ENCODE measurements at places on chromosomes 4 and X.

GRCh38 chrX:109719264-109719663 is 13.8 kb downstream of the ACSL4 start:
- DNase-seq: no peak

DNA sequence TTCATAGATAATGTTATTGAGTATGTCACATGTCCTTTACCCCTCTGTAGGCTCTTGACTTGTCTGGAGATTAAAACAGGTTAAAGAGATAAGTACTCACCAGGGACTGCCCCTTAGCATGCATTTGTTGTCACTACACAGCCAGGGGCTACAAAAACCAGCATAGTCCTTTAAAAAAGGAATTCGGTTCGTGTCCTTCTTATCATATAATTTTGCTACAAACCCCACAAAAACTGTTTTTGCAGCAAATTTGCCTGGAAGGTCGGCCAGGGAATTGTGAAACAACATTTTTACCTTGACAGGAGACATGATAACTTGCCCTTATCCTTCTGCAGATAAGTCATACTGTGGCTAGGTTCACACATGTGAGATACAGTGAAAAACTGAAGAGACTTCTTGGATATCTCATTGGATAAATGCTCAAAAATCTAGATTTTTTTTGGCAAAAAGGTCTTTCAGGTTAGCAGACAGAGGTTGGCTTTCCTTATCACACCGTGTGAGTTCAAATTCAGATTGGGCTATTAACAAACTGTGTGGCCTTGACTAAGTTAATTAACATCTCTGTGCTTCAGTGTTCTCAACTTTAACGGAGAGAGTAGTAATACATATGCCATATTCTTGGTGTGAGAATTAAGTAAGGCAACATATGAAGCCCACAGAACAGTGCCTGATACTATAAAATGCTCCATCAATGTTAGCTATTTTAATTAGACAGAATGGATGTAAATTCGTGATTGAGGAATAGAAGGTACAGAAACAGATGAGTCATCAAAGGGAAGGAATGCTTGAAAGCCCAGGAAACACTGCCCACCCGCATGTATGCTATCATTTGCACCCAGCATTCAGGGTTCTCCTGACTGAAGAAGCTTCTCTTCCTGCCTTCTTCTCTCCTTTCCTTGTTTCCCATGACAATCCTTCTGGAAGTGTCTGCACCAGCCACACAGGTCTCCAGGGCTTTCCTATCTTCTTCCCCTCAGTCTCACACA is 30.0 kb downstream of the FAM9C start:
- no peak for DNase-seq

DNA sequence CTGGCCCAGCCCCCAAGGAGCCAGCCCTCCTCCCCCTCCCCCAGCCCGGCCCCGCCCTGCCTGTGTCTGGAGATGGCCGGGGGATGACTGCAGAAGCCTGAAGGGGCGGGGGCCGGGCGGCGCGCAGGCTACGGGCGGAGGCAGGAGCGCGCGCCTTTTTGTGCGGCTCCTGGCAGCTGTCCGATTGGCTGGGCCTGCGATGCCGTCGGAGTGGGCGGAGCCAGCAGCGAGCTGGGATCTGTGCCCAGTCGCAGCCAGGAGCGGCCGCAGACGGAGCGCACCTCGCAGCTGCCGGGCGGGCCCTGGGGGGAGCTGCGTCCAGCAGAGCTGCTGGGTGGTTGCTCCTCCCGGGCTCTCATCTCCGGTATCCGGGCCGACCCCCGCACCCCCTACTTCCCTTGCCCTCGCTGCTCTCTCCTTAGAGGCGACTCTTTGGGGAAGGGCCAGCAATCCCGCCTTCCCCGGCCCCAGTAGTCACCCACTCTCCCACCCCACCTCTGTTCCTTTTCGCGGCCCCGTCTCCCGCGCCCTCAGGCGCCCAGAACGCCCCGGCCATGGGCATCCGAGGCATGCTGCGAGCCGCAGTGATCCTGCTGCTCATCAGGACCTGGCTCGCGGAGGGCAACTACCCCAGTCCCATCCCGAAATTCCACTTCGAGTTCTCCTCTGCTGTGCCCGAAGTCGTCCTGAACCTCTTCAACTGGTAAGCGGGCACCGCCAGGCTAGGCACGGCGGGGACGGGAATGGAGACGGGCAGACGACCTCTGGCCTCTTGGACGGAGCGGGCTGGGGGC is at the start of gene GABRQ:
Gene GABRQ, plus strand, starts transcription at position 247 of the 794 bp plus-strand sequence. Its CDS starts 308 bp downstream, at position 555.
- peak; percentile 7 for DNase-seq

DNA sequence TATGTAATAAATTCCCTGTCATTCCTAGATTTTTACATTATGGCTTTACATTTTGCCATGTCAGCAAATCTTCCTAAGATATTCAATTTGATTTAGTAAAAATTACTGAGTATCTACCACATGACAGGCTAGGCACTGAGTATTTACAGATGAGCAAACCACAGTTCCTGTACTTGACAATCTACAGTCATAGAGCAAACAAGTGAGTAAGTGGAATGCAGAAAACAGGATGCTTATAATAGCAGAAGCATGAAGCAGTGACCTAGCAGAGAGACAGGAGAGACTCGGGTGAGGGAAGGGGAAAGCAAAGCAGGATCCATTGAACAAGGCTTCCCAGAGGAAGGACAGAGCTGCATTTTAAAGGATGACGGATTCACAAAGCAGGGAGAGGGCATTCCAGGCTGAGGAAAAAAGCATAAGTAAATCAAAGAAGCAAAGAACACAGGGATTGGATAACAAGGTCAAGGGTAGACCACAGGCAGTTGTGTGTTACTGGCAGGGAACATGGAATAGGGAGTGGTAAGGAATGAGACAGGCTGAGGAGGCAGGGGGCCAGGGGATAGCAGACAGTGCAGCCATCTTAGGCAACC is 124.7 kb upstream of the C1QTNF7 start:
- DNase-seq: peak; percentile 88

GRCh38 chrX:69362856-69363255 is 141.3 kb upstream of the NALF2 start:
- no peak for DNase-seq

GRCh38 chr4:102869569-102870197 is 891 bp downstream of the CISD2 start:
- no peak for DNase-seq

DNA sequence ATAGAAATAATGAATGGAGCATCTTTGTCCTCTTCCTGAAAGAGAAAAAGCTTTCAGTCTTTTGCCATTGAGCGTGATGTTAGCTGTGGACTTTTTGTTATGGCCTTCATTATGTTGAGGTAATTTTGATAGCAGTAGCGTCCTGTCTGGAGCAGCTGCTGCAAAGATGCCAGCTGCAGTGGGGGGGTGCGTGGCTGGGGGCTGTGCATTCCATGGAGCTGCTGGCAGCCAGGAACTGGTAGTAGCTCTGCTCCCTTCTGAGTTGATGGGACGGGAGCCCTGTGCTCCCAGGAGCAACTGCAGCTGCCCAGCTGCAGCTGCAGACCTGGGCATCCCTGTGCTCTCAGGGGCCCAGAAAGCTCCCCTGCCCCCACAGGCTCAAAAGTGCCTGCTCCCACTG is 50.4 kb downstream of the CCDC160 start:
- no peak for DNase-seq

DNA sequence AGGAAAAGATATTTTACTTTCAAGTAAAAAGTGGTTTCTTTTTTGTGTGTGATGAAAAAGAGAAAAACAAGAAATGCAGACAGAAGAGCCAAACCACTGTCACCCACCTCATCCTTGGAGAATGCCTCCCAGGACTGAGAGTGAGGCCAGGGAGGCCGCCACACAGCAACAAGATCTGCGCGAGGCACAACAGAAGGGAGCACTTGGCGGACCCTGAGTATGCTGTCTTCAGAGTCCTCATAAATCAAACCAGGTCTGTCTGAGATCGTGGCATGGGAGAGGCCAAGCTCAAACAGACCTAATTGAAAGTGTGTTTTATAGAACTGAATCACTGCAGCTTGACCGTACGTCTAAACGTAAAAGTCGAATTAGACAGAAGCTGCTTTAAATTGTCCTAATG is 134.3 kb upstream of the VCX2 start:
- no peak for DNase-seq

GRCh38 chr4:57575426-57575825 is 465.2 kb upstream of the IGFBP7 start:
- no peak for DNase-seq

- DNase-seq: peak; percentile 77
Observed at GRCh38 chr4:32025851-32026459, 1305.8 kb downstream of the PCDH7 start.

DNA sequence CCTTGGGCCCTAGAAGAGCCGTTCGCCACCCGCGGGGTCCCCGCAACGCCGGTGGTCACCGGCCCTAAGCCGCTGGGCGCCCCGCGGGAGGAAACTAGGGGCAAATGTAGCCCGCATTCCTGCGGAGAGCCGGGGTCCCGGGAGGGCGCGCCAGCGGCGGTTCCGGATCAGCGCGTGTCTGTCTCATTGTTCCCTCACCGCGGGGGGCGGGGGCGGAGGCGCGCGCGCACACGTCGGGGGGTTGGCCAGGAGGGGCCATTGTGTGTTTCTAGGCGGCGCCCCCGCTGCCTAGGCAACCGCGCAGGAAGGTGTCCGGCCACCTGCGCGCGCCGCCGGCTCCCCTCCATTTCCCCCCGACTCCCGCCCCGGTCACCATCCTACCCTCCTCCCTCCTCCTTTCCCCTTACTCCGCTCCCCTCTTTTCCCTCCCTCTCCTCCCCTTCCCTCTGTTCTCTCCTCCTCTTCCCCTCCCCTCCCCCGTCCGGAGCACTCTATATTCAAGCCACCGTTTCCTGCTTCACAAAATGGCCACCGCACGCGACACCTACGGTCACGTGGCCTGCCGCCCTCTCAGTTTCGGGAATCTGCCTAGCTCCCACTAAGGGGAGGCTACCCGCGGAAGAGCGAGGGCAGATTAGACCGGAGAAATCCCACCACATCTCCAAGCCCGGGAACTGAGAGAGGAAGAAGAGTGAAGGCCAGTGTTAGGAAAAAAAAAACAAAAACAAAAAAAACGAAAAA is 789 bp upstream of the DDX3X start:
- DNase-seq: peak; percentile 57

DNA sequence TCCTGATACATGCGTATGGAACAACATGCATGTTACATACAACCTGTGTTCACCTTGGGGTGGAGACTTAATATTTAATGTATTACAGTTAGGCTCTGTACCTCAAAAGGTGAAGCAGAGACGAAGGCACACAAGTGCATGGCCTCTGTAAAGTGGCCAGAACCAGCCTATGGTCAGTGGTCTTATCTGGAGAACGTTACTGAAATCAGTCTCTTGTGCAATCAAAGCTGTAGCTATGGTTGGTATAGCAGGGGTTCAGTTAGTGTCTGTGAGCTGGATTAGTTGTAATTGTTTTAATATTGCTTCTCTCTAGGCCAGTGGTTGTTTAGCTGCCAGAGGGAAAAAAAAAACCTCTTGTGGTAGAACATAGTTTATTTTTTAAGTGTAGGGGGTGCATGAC is 2.2 kb upstream of the TMEM33 start:
- no peak for DNase-seq

- peak; percentile 66 for DNase-seq
Observed at GRCh38 chr4:66750273-66750672, 795.0 kb downstream of the CENPC start.

GRCh38 chr4:5878359-5878758 is 14.5 kb downstream of the CRMP1 start:
- DNase-seq: no peak

DNA sequence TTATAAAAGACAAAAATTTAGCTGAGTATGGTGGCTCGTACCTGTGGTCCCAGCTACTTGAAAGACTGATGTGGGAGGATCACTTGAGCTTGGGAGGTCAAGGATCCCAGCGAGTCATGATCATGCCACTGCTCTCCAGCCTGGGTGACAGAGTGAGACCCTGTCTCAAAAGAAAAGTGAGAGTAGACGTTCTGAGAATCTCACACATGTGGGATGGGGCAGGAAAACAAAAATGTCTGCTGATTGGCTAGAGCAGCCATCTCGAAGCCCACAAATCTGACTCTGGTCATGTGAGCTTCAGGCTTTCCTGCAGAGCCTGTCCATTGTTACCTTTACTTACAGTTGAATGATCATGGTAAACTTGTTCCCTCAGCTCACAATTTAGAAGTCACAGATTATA is 23.1 kb upstream of the SLC9A7 start:
- DNase-seq: no peak

GRCh38 chrX:132749406-132749805 is 209.0 kb downstream of the HS6ST2 start:
- no peak for DNase-seq

DNA sequence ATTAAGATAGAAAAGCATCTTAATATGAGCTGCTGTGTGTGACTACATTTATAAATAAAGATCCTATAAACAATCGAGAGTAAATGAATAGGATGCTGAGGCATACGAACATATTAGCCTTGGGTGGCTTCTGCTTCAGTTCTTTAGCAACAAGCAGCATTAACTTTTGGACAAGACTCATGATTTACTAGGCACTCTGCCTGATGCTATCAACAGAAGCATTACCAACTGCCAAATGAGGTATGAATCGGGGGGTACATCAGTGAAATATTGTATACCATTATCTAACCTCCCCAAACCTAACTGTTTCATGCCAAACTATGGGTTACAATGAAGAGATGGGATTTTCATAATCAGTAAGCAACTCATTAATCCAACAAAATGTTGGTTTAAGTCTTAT is 113.1 kb downstream of the RAB28 start:
- no peak for DNase-seq

DNA sequence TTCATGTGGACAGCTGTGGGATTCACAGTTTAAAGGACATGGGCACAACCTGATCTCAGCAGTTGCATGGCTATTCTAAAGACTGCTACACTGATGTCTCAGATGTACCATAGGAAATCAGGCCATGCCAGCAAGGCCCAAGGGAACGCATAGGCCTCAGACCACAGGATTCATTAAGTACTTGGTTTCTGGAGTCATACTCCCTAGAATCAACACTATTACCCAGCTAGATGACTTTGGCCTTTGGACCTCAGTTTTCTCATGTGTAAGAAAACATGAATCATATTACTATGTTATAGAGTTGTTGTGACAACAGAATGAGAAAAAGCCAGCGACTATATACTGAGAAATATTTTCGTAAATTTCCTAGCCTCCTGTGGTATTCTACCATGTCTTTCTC is 67.9 kb downstream of the NHS start:
- DNase-seq: peak; percentile 9

- DNase-seq: peak; percentile 78
Observed at GRCh38 chrX:16023790-16024734, 99.3 kb upstream of the GRPR start.

- DNase-seq: no peak
Observed at GRCh38 chr4:175351473-175351872, 433.3 kb downstream of the ADAM29 start.

DNA sequence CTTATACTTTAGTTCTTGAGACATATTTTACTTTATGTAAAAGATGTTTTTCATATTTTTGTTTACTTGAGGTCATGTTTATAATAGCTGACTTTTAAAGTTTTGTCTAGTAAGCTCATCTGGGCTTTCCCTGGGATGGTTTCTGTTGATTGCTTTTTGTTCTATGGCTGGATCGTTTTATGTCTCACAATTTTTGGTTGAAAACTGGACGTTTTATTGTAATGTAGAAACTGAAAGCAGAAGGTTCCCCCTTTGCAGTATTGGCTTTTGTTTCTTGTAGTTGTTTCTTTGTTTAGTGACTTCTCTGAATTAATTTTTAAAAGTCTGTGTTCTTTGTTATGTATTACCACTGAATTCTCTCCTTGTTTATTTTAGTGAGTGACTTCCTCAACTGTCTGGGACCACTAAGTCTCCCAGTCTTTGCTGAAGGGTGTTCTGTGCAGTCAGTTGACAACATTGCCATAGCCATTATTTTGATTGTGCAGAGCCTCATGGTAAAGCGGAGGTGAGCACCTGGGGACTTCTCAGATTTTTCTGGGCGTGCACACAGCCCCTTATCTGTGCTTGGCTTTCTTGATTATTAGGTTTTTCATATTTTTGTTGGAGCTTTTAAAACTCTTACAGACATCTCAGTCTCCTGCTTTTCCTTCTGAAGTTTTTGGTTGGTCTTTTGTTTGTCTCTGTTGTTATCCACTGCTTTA is 31.0 kb downstream of the KDM6A start:
- DNase-seq: no peak
